Mucosa of gallbladder (tissue), 1 donor: ENCODE measurements at places on chromosomes 7 and 10.

- DNase-seq: no peak
Measured at GRCh38 chr10:11539191-11539868, 72.1 kb downstream of the USP6NL start.

GRCh38 chr7:651032-651728 is 75.3 kb upstream of the DNAAF5 start:
- no peak for DNase-seq

DNA sequence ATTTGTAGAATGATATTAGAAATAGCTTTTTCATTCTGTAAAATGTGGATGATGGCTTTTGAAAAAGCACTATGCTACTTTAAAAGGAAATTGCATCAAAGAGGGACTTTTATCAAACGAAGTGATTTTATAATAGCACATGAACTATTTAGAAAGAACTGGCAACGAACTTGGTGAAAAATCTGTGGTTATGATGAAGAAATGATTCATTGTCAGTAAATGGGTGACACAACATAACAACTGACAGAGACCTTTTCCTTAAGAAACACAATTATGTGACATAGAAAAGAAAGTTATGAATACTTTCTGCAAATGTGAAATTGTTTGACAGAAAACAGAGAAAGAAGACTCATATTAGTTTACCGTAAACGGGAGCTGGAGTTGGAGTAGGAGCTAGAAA is 60.7 kb upstream of the LAMB4 start:
- no peak for DNase-seq

DNA sequence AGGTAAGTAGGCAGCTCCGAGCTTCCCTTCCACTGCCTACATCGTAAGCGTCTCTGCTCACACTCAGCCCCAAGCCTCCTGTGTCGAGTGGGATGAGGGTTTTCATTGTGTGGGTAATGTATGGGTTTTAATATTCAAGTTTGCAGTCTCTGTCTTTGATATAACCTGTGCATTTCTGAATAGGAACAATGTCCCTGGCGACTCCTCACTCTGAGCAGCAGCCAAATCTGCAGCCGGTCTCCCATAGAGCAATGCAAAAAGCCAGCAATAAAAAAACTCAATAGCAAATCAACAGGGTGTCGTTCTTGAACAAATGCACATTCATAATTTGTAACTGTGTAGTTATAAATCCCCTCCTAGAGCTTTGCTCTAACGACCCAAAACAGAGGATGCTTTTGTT is 33.4 kb downstream of the PPP1R17 start:
- no peak for DNase-seq

- DNase-seq: no peak
Measured at GRCh38 chr10:14621037-14621436, 153.7 kb downstream of the FAM107B start.

GRCh38 chr10:89342206-89342958 is 14.6 kb downstream of the IFIT3 start:
- peak; percentile 50 for DNase-seq

- DNase-seq: no peak
Measured at GRCh38 chr10:111498560-111498959, 421.7 kb downstream of the ADRA2A start.

- DNase-seq: no peak
Measured at GRCh38 chr7:32117837-32118236, 47.6 kb upstream of the PDE1C start.

DNA sequence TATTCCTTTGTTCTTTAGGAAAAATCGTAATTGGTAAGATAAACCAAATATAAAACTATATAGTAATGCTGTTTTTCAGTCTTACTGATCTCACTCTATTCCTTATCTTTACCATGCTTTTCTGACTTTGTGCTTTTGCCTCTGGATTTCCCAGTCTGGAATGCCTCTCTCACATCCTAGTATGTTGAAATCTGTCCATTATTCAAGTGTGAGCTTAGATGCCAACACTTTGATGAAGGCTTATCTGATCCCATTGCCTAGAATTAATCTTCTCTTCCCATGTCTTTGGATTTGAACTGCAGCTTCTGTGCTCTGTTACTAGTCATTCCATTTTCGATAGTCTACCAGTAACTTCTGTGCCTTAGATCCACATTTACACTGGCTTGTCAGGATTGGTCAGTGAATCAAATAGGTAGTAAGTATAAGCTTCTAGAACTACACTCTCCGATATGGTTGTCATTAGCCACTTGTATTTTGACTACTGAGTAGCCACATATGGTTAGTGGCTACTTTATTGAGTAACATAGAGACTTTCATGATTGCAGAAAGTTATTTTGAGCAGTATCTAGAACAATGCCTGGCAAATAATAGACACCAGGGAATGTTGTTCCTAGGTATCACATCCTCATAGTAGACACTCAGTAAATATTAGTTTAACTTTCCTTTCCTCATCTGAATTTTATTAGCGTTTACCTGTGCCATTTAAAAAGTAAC is 92.9 kb downstream of the BMPR1A start:
- DNase-seq: no peak

GRCh38 chr10:100744987-100745881 is at the start of gene PAX2:
Gene PAX2 (plus strand): TSS chr10:100745582. CDS start chr10:100746261, 679 bp downstream.
- no peak for DNase-seq

- no peak for DNase-seq
Measured at GRCh38 chr10:54060572-54060971, 740.5 kb downstream of the PCDH15 start.

GRCh38 chr10:17116193-17116592 is 13.4 kb downstream of the CUBN start:
- DNase-seq: no peak

DNA sequence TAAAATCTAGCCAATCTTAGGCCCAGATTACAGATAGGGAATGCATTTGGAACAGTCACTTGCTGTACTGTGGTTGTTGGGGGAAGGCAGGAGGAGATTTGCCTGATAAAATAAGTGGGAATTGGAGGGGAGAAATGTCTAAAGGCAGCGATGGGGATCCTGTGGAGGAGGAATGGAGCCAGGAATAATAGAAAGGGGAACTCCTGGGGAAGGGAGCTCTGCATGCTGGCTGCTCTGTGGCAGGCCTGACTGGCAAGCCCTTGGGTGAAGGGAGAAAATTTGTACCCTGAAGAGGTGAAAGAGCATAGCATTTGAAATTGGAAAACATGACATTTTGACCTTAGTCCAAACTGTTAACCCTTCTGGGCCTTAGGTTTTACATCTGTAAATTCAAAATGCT is 13.7 kb downstream of the MMP21 start:
- no peak for DNase-seq

DNA sequence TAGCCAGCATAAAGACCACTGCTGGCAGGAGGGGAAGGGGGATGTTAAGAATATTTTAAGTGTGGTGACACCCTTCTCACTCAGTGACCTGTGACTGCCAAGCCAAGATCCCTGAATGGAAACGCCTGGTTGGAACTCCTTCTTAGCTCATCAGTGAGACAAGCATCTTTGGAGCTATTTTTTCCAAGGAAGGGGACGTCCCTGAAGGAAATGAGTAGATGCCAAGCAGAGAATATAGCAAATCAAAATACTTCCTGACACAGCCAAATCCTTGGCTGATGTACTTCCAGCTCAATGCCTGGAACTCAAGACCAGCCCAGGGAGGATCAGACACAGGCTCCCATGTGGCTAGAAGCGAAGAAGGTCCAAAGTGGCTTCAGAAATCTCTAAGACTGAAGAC is 82.2 kb downstream of the SORBS1 start:
- DNase-seq: no peak

DNA sequence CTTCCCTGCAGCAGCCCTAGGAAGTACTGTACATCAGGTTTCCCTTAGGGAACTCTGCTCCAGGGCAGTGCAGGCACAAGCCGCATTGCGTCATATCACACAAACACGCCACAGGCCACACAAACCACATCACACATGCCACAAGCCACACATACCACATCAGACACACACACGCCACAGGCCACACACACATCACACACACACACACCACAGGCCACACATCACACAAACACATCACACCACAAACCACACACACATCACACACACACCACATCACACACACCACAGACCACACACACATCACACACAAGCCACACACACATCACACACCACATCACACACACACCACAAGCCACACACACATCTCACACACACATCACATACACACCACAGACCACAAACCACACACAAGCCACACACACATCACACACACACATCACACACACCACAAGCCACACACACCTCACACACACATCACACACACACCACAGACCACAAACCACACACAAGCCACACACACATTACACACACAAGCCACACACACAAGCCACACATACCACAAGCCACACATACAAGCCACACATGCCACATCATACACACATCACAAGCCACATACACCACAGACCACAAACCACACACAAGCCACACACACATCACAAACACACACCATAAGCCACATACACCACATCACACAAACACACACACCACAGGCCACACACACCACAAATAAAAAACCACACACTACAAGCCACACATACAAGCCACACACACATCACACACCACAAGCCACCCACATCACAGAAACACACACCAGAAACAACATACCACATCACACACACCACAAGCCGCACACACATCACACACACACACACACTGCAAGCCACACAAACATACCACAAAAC is 53.4 kb downstream of the TMEM209 start:
- no peak for DNase-seq

DNA sequence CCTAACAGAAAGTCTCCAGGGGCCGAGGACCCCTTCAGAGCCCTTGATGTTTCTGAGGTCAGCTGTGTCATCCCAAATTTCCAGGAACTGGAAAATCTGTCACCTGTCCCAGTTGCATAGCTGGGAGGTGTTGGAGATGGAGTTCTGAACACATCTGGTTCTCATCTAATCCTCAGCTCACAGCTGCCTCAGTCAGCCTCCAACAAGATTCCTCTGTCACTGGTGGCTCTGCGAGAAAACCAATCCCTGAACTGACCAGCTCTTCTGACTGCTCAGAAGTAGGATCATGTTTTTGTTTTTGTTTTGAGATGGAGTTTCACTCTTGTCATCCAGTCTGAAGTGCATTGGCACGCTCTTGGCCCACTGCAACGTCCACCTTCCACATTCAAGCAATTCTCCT is 37.6 kb upstream of the MYL10 start:
- no peak for DNase-seq

- peak; percentile 27 for DNase-seq
Measured at GRCh38 chr10:11424456-11425295, 186.8 kb downstream of the USP6NL start.

DNA sequence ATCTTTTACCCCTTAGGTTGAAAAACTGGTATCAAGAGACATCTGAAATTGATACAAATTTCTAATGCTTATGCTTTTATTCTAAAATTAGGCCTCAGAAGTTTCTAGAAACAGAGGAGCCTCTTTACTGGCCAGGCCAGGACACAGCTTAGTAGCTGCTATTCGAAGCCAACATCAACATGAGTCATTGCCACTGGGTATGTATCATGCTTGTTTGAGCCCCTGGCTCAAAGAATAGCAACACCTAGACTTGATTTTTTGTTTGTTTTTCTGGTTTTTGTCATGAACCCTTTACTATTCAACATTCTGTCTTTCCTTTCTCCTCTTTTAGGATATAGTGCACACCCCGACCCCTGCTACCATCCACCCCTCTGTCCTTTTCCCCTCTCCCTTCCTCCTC is 90.9 kb upstream of the STK17A start:
- no peak for DNase-seq

- no peak for DNase-seq
Measured at GRCh38 chr7:33837356-33837851, 67.9 kb upstream of the BMPER start.

- no peak for DNase-seq
Measured at GRCh38 chr10:84837041-84837812, 508.8 kb downstream of the CCSER2 start.

GRCh38 chr7:105643851-105644250 is 62.6 kb upstream of the EFCAB10 start:
- DNase-seq: no peak

DNA sequence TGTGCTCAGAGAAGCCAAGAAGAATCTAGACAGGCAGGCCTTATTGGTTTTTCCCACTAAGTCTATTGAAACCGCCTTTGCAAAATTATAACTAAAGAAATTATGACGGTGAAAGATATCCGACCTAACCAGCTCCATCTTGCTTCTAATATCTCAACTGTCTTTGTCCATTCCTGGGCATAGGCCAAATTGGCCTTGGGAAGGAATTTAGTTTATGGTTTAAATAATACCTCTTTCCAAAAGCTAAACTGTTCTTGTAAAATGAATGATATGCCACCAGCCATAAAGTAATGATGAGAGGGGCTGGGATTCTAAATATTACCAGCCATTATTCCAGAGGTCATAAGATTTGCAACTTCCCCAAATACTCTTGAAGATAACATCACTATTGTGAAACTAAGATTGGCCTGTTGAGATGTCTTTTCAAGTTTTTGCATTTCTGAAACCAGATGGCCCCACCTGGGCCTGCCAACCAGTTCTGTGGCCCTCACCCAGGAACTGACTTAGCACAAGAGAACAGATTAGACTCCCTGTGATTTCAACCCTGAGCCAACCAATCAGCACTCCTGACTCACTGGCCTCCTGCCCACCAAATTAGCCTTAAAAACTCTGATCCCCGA is 41.2 kb upstream of the SLC35G1 start:
- no peak for DNase-seq

GRCh38 chr10:84329196-84329611 is 815 bp downstream of the CCSER2 start:
- no peak for DNase-seq

DNA sequence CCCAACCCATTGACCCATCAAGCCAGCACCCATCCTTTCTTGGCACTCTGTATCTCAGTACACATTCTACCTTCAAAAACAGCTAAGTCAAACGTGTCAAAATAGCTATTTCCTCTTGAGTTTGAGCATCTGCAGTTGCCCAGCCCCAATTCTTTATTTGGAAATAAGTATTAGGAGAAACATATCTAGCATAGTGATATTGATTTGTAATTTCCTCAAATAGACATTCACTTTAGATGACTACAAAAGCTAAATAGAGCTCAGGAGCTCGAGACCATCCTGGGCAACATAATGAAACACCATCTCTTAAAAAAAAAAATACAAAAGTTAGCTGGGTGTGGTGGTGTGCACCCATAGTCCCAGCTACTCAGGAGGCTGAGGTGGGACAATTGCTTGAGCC is 59.2 kb upstream of the AGBL3 start:
- no peak for DNase-seq

GRCh38 chr7:13072014-13072413 is 384.6 kb downstream of the ARL4A start:
- DNase-seq: no peak

DNA sequence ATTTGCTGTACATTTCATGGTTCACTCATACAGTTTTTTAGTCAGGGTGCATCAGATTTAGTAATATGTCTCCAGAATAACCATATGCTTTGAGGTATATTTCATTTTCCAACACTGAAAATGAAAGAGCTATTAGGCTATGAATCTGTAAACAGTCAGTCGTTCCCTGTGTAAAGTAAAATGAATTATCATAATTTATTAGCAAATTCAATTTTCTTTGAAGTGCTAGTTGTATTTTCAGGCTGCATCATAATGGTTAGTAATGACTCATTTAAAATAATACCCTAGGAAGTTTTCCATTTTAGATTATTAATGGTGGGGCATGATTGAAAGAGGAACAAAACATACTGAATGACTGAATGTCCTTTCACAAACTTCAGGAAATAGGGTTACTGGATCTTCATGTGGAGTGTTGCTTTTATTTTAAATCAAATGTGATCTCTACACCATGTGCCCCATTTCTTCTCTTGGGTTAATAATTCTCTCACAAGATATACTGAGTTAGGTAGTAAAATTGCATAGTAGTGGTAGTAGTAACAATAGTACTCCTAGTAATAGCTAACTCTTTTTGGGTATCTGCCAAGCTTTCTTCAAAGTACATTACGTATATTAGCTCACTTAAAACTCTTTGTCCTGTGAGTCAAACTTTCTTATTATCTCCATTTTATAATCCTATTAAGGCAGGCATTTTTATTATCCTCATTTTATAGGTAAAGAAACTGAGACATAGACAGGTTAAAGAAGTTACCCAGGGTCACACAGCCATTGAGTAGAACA is 476.5 kb downstream of the SUGCT start:
- DNase-seq: no peak
